ENCODE measurements at places on chromosomes 5 and 9.
A peak's percentile ranks its signal among the peaks of the same experiment; 100 is the strongest.

- DNase-seq, result no peak
Measured at GRCh38 chr5:72238712-72239445, 81.2 kb downstream of the MRPS27 start.

DNA sequence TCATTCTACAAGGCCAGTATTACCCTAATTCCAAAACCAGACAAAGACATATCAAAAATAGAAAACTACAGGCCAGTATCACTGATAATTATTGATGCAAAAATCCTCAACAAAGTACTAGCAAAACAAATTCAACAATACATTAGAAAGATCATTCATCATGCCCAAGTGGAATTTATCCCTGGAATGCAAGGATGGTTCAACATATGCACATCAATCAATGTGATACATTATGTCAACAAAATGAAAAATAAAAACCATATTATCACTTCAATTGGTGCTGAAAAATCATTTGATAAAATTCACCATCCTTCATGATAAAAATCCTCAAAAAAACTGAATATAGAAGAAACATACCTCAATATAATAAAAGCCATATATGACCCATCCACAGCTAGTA lies 115.2 kb upstream of the SLC27A6 start:
- no peak for DNase-seq

- no peak for DNase-seq
Measured at GRCh38 chr9:38416461-38416860, 7.8 kb downstream of the IGFBPL1 start.

DNA sequence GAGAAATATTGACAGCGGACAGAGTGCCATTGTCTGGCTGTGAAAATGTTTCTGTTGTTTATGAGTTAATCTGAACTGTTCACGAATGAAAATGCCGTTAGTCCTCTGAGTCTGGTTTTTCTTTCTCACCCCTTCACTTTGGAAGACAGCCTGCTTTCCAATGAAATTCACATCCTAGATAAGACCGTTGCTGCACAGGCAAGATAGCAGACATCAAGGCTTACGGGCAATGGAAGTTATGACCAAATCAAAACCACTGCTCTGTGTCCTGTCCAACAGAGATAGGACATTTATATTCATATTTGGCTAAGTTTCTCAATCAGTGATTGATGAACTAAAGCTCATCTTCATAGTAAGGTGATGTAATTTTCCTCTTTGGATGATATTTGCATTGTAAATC lies 180.0 kb upstream of the DMAC1 start:
- no peak for DNase-seq

GRCh38 chr9:121372239-121373010 lies 2.4 kb upstream of the STOM start:
- no peak for DNase-seq

DNA sequence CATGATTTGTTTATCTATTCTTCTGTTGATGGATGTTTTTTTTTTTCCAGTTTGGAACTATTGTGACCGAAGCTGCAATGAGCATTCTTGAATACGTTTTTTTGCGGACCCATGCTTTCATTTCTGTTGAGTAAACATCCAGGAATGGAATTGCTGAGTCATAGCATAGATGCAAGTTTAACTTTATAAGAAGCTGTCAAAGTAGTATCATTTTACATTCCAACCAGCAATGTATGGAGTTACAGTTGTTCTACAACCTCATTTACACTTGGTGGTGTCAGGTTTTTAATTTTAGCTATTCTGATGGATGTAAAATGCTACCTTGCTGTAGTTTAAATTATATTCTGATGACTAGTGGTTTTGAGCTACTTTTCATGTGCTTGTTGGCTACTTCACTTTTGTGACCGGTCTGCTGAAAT lies 49.0 kb downstream of the NPR3 start:
- DNase-seq, result no peak

GRCh38 chr9:87034841-87035240 lies 87.5 kb upstream of the GAS1 start:
- DNase-seq, result no peak

GRCh38 chr9:74403581-74403980 lies 93.6 kb upstream of the RORB start:
- no peak for DNase-seq

GRCh38 chr5:141373673-141374317 lies at the start of gene PCDHGA6:
Gene PCDHGA6 (plus strand): TSS chr5:141373891. CDS start chr5:141374084, 193 bp downstream.
- no peak for DNase-seq

- DNase-seq, result no peak
Measured at GRCh38 chr5:150527808-150528207, 19.9 kb downstream of the NDST1 start.

DNA sequence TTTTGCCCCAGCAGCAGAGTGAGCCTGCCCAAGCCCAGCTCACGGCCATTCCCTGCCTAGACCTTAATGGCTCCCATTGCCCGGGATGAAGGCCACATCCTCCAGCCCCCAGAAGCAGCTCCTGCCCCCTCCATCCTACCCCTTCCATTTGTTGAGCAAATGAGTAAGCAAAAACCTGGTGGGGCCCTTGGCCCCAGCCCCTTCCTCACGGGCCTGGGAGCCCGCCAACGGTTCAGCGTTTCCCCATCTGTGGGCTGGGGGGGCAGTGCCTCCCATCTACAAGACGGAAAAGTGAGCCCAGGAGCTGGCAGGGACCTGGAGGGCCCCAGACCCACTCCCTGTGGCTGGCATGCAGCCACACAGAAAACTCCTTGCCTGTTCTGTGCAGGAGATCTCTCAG lies 4.4 kb downstream of the CCDC187 start:
- no peak for DNase-seq

GRCh38 chr5:135435467-135436330 lies 11.4 kb downstream of the DCANP1 start:
- no peak for DNase-seq

DNA sequence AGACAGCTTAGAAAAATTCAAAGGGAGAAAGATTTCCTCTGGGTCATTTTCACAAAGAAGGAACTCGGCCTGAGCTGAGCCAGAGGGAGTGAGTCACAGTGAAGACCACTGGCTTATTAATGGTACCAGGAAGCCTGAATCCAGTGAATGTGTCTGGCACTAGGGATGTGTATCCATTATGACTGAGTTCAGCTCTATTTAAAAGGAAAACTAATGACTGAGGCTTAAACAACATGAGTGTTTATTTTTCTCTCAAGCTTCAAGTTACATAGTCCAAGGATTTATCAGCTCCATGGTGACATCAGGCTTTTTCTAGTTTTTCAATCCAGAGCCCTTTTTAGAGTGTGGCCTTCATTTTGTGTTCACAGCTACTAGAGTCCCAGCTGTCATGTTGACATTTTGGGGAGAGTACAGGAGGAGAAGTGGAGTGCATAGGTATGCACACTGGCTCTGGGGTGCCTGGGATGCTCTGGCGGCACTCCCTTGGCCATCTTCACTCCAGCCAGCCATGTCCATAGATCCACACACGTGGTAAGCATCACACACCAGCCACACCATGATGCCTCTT lies 159.5 kb upstream of the ERCC6L2 start:
- no peak for DNase-seq

DNA sequence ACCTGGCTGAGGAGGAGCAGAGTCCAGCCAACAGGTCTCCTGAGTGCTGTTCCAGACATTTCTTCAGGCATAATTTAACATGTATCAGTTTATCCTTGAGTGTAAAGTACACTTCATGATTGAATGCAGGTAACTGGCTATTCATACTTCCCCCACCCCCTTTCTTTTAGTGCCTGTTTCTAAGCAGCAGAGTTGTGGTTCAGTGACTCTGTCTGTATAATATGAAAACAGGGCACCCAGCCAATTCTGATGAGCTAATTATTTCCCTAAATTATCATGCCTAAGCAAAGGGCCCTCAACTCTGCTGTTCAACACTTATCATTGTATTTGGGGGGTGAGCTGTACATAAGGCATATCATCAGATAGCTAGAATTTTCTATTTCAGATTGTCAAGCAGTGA lies 51.9 kb upstream of the ZSWIM6 start:
- DNase-seq, result no peak

- DNase-seq, result no peak
Measured at GRCh38 chr9:127586537-127586936, 25.5 kb upstream of the STXBP1 start.

DNA sequence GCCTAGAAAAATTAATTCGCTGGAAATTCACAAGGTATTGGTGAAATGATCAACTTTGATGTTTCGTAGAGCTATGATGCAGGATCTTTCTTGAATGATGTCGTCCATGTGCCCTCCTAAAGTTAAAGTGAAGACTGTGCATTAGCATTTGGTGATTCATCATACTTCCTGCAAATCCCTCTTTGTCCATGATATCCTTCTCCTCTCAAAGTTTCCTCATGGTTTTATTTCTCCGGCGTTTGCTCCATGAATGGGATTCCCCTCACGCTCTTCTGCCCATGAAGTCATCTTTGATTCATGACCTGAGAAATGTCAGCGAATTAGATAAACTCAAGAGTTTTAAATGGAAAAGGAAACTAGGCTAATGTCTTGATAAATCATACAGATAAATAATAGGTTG lies 372.7 kb downstream of the PSAT1 start:
- no peak for DNase-seq

DNA sequence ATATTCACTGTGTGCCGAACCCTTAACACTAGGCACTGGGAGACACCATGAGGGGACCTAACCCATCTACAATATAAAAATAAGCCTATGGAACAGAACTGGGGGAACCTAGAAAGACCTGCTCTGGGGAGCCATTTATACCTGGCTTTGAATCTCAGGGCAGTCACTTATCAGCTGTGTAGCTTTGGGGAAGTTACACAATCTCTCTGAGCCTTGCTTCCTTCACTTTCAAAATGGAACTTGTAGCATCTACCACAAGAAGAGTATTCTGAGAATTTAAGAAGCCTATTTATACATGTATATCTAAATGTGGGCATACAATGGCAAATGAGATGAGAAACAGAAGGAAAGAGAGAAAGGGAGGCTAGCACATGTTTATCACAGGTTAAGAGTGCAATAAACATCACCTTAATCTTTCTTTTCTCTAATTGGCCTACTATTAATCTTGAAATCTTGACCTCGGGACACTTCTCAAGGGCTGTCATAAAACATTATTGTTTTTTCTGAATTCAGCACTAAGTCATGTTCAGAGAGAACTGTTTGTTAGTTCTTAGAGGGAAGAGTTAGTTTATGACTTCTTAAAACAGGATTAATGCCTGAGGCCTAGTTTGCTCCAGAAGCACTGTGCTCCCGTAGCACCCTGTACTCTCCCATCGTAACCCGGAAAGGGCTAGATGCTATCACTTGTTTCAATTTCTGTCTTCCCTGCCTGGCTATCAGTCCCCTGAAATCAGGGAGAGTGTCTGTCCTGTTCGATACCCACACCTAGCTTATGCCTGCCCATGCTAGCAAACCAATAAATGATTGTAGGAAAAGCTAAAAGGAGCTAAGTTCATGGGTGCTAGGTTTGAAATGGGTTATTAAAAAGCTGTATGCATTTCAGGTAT lies 606.4 kb upstream of the CLINT1 start:
- DNase-seq, result no peak

GRCh38 chr9:124797343-124798103 lies 20.6 kb downstream of the OLFML2A start:
- no peak for DNase-seq

- DNase-seq, result no peak
Measured at GRCh38 chr5:1002836-1003235, 5.8 kb upstream of the NKD2 start.

DNA sequence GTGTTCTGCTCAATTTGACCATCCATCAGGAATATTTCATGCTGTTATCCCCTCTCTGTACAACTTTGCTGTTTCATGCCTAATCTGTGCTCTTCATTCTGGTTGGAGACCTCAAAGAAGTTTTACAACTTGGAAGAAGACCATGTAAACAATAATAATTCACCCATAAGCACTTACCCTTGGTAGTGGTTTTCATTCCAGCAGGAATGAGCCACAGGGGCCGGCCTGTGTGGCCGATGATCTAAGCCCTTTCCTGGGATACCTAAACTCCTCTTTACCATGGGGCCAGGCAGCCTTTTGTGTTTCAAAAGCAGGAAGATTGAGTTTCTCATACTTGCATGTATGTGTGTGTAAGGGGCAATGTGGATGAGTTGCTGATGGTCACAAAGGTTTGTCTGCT lies 165.0 kb downstream of the FGF1 start:
- no peak for DNase-seq

GRCh38 chr9:77016526-77017504 lies 2.6 kb upstream of the FOXB2 start:
- no peak for DNase-seq

- DNase-seq, result no peak
Measured at GRCh38 chr5:110900829-110901228, 162.0 kb downstream of the SLC25A46 start.

GRCh38 chr9:14433351-14434157 lies 119.6 kb upstream of the NFIB start:
- no peak for DNase-seq

DNA sequence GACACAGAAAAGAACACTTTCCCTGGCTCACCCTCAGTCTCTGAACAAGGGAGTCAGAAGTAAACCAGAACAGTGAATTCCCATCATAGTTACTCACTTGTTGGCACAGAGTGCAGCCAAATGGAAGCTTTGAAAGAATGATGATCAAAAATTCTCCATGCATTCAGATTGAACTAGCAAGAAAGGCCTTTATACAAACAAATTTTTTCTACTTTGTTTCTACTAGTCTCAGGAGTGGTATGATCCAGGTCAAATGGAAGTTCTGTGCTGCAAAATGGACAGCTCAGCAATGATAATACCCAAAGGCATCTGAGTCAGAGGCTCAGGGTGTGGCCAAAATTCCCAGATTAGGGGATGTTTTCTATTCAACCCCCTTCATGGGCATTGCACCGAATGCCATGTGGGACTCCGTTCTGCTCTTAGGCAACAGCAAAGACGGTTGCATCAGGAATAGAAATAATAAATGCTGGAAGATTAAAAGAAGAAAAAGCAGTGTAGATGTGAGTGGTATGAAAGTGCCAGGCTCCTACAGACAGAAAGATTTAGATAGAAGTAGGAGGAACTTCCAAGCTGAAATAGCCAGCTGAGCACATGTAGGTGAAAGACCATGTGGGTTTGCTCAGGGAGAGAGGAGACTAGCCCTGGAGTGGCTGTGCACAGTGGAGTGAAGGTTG lies 24.0 kb upstream of the ASPN start:
- no peak for DNase-seq

DNA sequence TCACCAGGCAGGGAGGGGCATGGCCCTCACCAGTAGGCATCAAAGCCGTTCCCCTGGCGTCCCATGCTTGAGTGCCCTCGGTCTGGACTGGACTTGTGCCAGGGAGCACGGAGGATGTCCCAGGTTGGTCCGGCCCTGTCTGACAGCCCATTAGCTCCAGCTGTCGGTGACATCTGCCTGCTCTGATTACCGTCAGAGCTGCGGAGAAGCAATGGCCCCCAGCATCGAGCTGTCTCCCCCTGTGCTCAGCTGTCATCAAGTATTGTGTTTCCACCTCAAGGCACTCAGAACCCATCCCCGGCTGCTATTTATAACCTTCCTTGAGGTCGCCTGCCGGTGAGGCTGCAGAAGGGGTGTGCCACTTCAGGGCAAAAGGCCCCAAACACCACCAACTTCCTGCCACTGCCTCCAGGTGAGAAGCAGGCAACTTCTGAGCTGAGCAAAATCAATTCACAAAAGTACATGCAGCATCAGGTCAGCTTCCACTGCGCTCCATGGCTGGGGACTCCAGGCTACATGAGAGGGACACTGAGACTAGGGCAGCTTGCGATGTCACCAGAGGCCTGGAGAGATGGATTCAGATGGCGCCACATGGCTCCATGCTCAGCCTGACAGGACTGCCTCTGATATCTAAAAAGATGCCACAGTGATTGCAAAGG lies 142.7 kb downstream of the C5orf15 start:
- DNase-seq, result no peak

GRCh38 chr5:132369474-132370180 lies at the start of gene SLC22A5:
Gene SLC22A5 (plus strand): TSS chr5:132369710. CDS start chr5:132369973, 263 bp downstream.
- DNase-seq, result peak; percentile 62
